ENCODE measurements at places on chromosomes 16 and 17.

GRCh38 chr17:44863061-44863918 is 15.6 kb downstream of the HIGD1B start:
- DNase-seq: no peak

DNA sequence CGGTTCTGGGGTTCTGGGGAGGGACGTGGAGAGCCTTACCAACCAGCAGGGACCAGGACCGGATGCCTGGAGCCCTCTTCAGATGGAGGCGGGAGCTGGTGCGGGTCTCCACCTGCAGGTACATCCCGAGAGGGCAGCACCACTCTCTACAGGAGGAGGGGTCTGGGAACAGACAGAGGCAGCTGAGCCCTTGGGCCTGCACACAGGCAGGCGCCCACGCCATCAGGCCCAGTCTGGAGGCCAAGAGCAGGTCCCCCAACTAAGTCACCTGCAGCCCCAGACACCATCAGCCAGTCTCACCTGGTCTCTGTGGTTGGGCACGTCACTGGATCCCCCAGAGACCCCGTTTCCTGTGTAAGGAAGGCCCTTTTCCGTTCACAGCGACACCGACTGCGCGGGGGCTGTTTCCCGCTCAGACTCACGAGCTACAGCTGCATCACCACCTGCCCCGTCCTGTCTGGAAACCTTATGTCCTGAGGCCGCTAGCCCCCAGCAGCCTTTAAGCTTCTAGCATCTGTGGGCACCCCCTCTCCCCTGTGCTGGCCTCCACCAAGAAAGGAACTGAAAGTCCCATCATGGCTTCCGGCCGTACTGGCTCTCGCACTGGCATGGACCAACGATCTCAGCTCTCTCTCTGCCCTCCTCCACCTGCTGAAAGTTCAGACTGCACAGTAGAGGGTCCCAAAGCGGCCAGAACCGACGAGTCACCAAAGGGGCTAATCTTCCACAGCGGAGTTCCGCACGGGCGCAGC is 1.2 kb downstream of the CYBC1 start:
- DNase-seq: no peak

- DNase-seq: no peak
Measured at GRCh38 chr17:885971-886571, 93.5 kb downstream of the NXN start.

GRCh38 chr16:620700-621525 is 9.9 kb upstream of the WFIKKN1 start:
- no peak for DNase-seq

- DNase-seq: no peak
Measured at GRCh38 chr16:77592021-77592420, 130.3 kb upstream of the NUDT7 start.

DNA sequence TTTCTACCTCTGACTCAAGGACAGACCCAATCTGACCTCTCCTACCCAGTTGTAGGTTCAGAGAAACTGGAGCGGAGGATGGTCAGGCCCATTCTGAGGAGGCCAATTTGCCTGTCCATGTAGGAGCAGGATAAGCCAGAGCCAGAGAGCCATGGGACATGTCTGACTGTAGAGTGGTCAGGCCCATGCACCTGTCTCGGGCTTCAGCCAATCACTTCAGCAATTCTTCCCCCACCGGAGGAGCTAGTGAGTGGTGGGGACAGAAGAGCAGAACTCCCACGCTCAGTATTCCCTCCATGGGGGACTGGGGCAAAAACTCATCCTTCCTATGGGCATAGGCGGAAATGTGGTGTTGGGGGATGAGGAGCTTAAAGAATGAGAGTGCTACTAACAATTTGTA is 14.3 kb downstream of the DCAF7 start:
- no peak for DNase-seq

All from iPS DF 19.7 (cell line).